ENCODE measurements at places on chromosomes 6 and 20.

- DNase-seq: no peak
Measured at GRCh38 chr6:162526960-162527359, 200.6 kb downstream of the PRKN start.

- DNase-seq: no peak
Measured at GRCh38 chr6:44498436-44498835, 110.9 kb downstream of the CDC5L start.

- no peak for DNase-seq
Measured at GRCh38 chr6:135728589-135728988, 122.9 kb upstream of the PDE7B start.

GRCh38 chr6:33769248-33769821 lies 19.6 kb downstream of the LEMD2 start:
- no peak for DNase-seq

DNA sequence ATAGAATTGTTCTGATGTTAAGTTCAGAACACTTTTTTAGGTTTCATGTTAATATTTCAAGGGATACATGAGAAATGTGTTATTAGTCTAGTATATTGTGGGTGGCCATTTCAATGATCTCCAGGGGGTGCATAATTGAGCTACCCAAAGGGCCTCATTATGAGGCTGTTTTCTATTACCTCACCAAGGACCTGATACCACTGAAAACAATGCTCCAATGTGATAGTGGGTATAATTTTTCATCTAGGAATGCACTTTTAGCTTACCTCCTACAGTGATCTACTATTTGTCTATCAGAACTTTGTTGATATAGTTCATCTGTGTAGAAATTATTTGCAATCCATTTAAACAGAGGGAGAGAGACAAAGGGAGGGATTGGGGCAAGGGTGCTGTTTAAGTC lies 106.8 kb upstream of the HS3ST5 start:
- DNase-seq: no peak

- DNase-seq: no peak
Measured at GRCh38 chr20:33232486-33233072, 3.2 kb upstream of the BPIFA1 start.

- no peak for DNase-seq
Measured at GRCh38 chr20:58019850-58020625, 208.4 kb downstream of the ANKRD60 start.

DNA sequence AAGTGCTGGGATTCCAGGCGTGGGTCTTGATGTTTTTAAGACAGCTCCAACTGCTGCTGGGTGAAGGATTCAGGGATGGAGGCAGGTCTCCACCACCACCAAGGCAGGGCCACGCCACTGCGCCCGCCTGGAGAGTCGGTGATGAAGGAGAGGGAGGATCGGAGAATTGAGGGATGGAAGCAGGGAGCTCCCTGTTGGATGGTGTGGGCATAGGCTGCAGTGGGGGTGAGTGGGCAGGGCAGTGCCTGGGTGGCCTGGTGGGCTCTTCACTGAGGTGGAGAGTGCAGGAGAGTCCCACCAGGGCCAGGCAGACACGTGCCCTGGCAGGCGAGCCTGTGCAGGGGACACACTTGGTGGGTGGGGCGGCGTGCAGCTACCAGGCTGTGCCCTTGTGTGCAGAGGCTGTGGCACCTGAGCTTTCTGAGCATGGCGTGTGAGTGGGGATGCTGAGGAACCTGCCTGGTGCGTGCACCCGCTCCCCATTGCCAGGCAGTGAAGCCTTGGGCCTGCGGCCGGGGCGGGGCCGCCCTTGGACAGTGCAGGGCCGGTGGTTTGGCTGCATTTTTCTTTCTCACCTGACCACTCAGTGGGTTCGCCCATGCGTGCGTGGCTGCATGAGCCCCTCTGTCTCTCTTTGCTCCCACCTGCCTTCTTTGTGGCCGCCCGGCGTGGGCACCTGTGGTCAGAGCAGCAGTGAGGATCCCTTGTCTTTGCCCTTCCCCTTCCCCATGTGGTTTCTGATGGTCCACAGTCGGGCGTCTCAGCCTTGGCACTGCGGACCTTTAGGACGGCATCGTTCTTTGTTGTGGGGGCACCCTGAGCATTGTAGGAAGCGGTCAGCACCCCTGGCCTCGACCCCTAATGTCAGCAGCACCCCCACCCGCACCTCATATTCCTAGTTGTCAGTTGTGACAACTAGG lies 11.3 kb downstream of the RBM38 start:
- DNase-seq: no peak

GRCh38 chr6:35461270-35461669 lies 6.9 kb upstream of the RPL10A start:
- no peak for DNase-seq

GRCh38 chr6:134166511-134167261 lies 114.3 kb upstream of the SLC2A12 start:
- DNase-seq: no peak

DNA sequence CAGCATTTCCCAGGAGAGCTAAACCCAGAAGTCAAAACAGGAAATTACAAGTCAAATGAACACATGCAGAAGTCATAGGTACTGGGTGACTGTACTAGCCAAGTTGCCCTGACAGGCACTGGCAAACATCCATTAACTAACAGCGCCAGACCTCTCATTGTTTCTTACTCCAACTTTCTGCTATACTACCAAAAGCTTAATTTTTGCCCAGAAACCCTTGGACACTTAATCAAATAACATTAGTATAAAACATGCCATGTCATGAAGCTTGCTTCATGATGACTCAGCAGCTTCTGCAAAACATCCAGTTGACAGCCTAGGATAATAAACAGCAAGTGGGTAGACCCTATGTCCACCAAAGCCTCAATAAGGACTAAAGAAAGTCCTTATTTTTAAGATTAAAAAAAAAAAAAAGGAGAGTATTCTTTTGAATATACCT lies 3.5 kb downstream of the NUP153 start:
- DNase-seq: no peak

- DNase-seq: no peak
Measured at GRCh38 chr6:135525594-135525993, 28.1 kb upstream of the AHI1 start.

GRCh38 chr6:139940741-139941729 lies 566.6 kb upstream of the CITED2 start:
- no peak for DNase-seq

DNA sequence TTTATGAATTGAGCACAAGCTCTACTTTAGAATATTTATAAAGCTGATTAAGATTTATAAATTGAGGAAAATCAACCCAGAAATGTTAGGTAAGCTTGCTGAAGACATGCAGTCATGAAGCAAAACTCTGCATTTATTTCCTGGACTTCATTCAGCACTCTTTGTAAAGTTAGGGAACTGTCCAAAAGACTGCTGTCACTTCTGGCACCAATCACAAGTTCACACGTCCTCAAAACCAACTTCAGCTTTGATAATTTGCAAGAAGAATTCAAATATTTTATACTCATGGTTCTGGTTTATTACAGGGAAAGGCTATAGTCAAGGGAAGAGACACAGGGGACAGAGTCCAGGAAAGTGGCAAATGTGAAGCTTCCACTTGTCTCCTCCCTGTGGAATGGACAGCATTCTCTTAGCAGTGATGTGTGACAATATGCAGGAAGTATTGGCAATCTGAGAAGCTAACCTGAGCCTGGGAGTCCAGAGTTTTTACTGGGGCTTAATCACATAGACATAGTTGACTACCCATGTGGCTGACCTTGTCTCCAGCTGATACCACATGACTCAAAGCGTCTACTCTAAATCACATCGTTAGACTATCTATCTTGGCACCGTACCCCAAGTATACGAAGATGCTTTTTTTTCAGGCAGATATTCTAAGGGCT lies 85.4 kb downstream of the PPP1R14C start:
- no peak for DNase-seq

- DNase-seq: no peak
Measured at GRCh38 chr6:116019428-116019827, 41.3 kb downstream of the FRK start.

DNA sequence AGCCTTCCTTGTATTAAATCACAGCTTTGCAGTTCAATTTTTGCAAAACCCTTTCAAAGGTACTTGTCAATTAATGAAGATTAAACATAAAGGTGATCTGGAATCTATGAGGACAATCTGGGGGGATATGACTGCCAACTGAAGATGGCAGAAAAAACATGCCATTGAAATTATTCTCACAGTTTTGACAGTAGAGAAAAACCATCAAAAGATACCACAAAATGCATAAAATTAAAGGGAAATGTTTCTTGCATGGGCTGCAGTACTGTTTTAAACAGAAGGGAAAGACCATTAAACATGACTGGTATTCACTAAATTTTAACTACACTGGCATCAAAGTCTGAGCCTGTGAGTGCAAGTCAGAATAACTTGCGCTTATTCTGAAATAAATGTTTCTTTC lies 194.2 kb downstream of the ATXN1 start:
- no peak for DNase-seq

- no peak for DNase-seq
Measured at GRCh38 chr6:158219228-158219627, 51.1 kb downstream of the GTF2H5 start.

GRCh38 chr20:47117773-47118172 lies 223.1 kb downstream of the EYA2 start:
- no peak for DNase-seq

GRCh38 chr6:152248980-152249379 lies 388.2 kb downstream of the SYNE1 start:
- DNase-seq: no peak

Measured in effector CD4-positive, alpha-beta T cell (primary cell).